ENCODE measurements at places on chromosomes 2 and 18.

DNA sequence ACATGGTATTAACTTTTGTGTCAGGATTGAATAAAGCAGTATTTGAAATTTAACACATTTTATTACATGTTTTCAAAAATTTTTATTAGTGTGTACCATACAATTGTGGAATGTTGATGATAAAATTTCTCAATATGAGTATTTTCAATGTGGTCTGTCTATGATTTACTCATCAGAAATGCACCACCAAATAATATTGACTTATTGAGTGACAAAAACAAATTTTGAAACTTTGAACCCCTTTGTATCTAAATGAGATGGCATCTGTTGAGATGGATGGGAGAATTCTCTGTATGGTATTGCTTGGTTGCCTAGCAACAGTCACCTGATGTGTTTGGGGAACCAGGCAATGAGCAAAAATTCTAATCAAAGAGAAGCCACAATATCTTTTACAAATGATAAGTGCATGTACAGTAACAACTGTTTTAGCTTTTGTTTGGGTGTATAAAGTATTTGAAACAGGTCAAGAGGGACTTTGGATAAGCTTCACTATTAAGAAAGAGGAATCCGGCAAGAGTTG, 400.1 kb downstream of the CCDC85A start:
- DNase-seq, result no peak

- no peak for DNase-seq
Observed at GRCh38 chr2:133821107-133821760, 253.0 kb upstream of the NCKAP5 start.

DNA sequence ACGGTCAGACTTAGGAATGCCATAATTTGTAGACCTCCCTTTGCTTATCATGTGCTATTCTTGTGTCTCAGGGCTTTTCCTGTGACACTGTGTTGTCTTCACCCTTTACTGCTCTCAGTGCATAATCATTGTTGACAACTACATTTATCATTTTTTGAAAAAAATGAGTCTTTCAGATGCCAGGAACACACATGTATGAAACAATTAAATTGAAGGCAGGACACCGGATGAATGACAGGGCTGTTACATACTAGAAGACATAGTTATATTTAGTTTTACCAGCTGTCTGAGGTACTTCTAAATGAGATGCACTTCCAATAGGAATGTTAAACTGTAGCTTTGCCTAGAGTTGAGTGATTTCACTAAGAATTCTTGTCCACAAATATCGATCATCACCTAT, 243.5 kb downstream of the LRP1B start:
- no peak for DNase-seq

DNA sequence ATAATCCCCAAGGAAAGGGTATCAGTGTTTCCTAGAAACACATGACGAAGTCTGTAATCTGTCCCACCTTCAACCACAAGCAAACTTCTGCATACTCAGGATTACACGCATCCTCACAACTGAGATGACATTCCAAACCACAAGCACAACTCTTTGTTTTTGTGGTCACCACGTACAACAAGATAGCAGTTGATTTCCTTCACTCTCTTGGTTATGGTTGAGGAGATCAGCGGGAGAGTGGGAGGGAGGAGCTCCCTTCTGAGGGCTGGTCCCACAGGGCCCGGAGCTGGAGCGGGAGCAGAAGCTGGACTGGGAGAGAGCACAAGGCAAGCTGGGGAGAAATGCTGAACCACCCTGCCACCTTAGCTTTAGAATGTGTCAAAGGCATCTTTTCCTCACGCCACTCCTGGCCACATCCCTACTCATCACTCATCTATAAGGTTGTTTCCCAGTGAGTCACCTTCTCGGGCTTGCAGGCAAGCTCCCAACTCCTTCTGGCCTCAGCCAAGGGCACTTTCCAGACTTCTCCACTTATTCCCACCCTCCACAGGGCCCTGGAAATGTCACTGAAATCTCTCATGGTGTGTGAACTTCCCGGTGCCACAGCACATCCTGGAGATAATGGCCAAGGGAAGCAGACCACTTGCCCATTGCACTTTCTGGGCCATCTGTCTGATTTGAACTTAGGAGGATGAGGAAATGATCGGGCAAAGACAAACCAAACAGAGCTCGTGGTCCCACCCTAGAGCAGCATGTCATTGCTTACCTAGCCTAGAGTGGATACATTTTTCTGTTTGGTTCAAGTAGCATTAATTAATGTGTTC, 98.9 kb upstream of the LGALSL start:
- DNase-seq, result no peak

DNA sequence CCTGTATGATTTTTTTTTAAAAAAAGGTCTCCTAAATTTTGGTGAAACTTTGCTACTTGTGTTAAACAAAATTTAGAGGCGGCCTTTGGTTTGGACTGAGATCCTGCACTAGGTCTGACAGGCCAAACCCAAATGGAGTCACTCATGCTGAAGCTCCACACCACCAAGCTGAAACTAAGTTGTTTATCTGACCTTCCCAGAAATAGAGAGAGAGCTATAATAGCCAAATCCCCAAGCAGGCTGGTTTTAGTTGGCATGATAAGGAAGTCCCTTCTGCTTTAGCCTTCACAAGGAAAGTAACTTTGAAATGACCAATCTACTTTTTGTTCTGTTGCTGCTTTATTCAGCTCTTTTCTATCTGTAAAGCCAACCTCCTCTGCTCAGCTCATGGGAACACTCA, 17.1 kb upstream of the THUMPD2 start:
- no peak for DNase-seq

DNA sequence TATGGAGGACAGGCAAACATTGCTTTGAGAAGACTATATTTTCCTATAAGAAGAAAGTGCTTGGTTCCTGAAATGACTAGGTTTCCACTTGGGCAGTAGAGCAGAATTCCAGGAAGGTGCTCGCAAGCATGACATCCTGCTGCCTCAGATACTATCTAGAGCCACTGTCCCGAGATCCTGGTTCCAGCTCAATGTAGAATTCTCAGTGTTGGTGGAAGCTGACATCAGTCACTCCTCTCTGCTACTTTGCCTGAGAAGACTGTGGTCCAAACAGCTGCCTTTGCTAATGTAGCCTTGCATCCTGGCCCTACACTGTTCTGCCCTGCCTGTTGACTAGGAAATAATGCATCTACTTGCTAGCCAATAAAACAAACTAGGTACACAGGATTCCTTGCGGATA, 50.0 kb upstream of the ITGA6 start:
- DNase-seq, result no peak

All from activated CD4-positive, alpha-beta T cell treated with anti-CD3 and anti-CD28 coated beads, Interleukin-2, amount 10 ng/mL, durations not matched to agents 24 days and 14 days (primary cell).